ENCODE measurements at places on chromosomes 3 and 15.

GRCh38 chr3:184567946-184568559, 6.5 kb downstream of the EPHB3 start:
- DNase-seq = no peak

DNA sequence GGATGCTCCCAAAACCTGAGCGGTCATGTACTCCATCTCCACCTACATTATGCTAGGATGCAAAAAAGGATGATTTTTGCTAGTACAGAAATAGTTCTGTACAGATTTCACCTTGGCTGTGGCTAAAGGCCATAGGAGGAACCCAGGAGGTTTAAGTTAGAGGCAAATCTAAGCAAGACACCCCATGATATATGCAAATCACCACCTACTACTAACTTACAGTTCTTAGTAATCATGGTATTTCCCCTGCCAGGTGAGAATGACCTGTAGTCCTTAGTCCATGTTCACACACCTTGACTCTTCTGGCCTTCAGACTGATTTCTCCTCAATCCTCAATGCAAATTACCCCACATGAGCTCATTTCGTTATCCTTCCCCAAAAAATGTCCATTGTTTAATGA, 154.2 kb downstream of the IMPG2 start:
- no peak for DNase-seq

GRCh38 chr3:156175570-156175969, 55.2 kb downstream of the KCNAB1 start:
- no peak for DNase-seq

DNA sequence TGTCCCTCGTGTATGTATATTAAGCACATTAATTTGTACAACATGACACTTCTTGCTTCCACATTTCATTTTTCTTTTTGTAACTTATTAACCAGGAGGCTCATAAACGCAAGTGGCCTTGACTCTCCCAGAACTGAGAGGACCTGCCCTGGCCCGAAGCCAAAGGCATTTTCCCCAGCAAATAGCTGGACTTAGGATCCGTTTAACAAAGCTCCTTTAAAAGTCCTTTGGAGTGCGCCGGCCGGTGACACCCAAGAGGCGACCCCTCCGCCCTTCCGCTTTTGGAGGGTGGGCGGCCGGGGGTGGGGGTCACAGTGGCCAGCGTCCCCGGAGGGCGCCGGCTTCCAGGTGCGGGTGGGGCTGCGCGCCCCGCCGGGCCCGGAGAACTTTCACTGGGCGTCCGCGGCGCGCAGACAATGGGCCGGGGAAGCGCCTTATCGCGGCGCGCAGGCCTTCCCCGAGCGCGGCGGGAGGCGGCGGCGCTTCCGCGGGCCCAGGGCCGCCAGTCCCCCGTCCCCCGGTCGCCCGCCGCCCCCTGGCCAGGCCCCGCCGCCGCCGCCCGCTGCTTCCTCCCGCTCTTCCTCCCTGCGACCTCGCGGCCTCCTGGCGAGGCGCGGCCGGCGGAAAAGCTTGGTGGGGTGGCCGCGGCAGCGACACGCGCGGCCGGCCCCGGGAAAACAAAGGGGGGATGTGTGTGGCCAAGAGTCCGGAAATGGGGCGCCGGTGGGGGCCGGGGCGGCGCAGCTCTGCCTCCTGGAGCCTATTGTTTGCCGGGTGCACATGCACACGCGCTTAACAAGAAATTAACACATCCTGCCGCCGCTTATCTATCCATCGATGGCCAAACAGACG, 613.4 kb downstream of the MCTP2 start:
- DNase-seq = no peak

- DNase-seq = no peak
These were observed 27.0 kb downstream of the TM2D3 start for GRCh38 chr15:101625184-101625583.

GRCh38 chr3:9704347-9705322, 1.0 kb downstream of the CPNE9 start:
- DNase-seq = no peak

DNA sequence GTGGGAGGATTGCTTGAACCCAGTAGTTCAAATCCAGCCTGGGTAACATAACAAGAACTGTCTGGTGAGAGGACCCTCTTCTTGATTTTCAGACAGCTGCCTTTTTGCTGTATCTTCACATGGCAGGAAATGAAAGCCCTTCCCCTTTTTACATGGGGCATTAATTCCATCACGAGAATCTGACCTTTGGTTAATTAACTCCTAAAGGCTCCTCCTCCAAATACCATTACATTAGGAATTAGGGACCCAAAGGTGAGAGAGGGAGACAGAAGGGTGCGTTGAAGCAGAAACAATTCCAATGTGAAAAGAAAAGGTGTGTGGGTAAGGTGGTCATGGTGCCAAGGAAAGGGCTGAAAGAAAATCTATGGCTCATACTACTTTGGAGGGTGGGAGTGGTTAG, 536.2 kb downstream of the MAGI1 start:
- no peak for DNase-seq

DNA sequence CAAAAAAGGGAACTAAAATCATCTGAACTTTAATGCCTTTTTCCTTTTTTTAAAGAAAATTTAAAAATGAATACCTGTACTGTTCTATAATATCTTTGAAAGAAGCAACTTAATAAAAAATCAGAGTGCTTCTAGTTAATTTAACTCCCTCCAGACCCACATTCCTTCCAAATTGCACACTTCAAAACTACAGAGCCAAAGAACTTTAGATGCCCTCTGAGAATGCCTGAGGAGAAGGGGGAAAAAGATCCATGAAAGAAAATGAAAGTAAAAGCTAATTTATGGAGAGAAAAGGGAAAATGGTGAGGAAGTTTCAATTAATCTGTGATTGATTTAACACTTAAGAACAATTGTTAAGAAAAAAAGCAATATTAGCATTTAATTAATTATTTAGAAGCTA, 1141.6 kb downstream of the IGSF11 start:
- no peak for DNase-seq

- no peak for DNase-seq
These were observed 266.0 kb downstream of the KCNMB2 start for GRCh38 chr3:178802259-178802658.

DNA sequence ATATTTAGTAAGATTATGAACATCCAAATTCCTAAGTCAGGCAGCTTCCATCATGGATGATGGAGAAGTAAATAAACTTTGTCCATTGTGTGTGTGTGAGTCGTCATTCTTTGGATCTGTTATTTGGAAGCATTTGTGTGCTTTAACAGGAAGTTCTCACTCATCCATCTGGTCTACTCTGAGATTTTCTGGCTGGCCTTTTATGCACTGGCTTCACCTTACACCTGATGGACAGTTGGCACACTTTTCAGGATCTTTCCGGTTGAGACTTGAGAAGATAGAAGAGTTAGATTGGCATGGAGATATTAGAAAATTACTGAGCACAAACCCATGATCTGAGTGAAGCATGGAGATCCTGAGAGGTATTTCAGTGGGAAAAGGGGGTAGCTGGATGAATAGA, 12.6 kb downstream of the SYNPR start:
- DNase-seq = no peak

DNA sequence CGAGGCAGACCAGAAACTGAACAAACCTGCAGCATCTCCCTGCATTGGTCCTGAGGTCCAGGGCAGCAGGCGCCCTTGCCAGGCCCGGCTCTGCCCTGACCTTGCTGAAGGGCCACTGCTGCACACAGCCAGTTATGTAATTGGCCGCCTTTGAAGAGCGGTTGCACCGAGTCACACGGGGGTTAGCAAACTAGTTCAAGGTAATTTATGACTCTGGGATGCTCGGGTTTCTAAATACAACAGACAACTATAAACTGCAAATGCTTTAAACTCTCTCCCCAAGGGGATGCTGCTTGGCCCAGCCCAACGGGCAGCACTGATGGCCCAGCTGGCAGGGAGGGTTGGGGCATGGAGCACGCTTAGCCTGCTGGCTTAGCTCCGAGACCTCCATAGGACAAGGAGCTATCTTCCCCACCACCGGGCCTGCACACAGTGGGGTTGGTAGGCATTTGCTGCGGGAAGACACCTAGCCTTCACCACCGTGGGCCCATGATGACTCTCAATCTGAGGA, 60.3 kb upstream of the IQSEC1 start:
- no peak for DNase-seq

DNA sequence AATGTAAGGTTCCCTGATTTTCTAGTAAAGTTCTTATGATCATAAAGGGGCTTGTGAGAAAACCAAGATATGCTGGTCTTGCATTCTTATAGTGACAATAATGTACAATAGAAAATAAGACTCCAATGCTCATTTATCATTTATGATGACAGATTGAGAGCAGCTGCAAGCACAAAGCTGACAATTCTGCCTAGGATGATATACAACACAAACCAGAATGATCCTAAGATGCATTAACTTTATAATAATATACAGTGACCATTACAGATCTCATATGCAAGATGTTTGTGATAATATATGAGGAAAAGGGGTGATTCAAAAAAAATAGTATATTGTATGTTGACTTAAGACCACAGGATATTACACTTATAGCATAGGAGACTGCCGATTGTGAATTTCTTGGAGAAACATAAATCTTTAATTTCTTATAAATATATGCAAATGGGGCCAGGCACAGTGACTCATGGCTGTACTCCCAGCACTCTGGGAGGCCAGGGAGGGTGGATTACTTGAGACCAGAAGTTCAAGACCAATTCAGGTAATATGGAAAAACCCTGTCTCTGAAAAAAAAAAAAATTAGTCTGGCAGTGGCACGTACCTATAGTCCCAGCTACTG, 387.0 kb downstream of the ZBBX start:
- DNase-seq = no peak

GRCh38 chr3:133991209-133991608, 38.5 kb downstream of the SLCO2A1 start:
- DNase-seq = no peak

GRCh38 chr15:101159096-101159935, 92.5 kb downstream of the CHSY1 start:
- DNase-seq = no peak

- no peak for DNase-seq
These were observed 60.2 kb upstream of the LCTL start for GRCh38 chr15:66625974-66626373.

DNA sequence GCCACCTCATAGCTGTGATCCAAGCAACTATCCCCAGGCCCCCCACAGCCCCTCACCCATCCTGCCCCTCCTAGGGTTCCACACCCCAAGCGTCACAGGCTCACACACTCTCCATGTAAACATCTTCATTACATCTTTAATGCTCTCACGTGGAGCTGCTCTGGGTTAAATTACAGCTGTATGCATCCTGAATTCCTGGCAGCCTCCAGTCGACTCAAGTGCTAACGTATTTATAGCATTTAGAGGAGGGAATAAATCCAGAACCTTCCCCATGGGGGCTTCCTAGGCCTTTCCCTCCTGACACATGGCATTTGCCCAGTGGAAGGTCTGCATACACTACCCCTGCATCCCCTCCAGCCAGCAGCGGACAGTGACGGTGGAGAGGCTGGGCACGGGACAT, 9.6 kb downstream of the C3orf18 start:
- no peak for DNase-seq

GRCh38 chr15:41851755-41852370, 13.2 kb downstream of the PLA2G4B start:
- DNase-seq = no peak

DNA sequence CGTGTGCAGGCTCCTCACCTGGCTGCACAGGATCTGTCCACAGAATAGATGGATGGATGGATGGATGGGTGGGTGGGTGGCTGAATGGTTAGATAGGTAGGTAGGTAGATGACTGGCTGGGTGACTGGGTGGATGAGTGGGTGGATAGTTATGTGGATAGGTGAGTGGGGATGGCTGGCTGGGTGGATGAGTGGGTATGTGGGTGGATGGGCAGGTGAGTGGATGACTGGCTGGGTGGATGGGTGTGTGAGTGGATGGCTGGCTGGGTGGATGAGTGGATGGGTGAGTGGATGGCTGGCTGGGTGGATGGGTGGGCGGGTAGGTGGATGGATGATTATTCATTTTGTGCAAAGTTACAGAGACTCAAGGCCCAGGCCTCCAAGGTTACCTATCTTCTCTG, 172.9 kb upstream of the CTDSPL start:
- DNase-seq = no peak

DNA sequence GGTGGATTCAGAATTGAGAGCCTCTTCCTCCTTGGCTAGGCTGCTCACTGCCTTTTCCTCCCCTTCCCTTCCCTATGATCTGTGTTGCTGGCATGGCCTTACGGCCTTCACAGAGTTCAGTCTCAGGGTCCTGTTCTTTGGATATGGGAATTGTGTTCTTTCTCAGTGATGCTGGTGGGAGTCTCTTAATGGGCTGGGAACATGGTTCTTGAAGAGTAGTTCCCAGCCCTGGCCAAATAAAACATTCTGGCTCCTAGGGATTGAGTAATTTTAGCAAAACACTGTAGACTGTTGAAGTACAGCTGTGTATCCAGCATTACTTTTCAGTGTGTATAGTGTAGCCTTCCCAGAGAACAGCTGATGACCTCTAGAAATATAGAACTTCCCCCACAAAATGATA, 22.6 kb upstream of the FILIP1L start:
- DNase-seq = no peak

DNA sequence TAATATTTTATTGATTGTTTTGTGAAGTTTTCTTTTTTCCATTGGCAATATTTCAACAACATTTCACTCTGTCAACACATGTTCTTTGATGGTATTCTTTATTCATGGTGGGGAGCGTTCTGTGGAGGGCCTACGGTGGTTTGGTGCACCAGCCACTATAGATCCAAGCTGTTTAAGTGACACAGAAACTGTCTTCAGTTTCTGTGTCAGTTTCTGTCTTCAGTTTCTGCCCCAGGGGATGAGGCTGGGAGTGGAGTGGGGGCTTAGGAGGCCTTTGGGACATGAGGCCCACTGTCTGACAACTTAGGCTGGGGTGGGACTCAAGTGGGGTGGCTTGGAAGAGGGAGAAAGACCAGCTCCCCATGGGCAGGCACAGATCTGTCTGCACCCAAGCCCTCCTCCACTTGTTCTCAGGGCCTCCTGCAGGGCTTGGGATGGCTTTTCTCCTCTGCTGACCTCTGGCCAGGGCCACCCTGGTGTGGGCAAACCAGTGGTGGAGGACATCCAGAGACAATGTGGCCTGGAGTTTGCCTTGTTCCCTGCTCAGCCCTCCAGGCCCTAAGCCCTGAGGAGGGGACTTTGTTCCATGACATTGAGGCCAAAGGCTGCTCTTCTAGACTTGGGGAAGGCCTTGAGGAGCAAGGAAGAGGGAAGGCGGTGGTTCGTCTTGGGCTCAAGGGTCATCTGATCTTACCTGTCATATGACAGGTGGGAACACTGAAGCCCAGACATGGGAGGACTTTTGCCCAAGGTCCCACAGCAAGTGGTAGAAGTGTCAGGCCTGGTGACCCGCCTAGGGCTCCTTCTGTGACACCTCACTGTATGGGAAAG, 60.3 kb upstream of the SMAD6 start:
- no peak for DNase-seq
